T-helper 17 cell (primary cell): ENCODE measurements at places on chromosomes 6 and 20.

DNA sequence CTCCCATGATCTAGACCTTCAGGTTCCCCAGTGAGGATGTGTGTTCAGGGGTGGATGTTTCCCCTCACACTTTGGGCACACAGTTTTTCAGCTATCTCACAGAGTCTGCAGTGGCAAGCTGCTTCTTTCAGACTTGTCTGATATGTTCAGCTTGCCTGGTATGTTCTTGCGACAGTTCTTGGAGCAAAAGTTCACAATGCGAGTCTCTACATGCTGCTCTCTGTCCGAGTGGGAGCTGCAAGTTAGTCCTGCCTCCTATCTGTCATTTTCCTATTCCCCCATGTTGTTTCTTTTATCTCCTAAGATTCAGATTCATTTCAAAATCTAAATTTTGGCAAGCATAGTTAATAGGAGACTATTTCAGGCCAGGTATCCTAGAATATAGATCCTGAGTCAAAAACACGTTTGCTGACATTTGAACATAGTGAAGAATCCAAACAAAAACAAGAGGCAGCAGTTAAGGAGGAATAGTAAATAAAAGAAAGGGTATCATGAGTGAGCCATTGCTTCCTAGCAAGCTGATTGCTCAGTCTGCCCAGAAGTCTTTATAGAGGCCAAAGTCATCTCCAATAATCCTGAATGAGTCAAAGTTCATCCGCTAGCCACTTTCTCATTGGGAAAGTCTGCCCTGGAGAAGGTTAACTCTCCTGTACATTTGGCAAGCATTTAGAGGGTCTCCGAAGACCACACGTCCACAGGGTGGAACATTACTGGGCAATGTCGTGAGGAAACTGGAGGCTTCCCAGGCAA is 140.2 kb upstream of the MOCS1 start:
- no peak for DNase-seq

DNA sequence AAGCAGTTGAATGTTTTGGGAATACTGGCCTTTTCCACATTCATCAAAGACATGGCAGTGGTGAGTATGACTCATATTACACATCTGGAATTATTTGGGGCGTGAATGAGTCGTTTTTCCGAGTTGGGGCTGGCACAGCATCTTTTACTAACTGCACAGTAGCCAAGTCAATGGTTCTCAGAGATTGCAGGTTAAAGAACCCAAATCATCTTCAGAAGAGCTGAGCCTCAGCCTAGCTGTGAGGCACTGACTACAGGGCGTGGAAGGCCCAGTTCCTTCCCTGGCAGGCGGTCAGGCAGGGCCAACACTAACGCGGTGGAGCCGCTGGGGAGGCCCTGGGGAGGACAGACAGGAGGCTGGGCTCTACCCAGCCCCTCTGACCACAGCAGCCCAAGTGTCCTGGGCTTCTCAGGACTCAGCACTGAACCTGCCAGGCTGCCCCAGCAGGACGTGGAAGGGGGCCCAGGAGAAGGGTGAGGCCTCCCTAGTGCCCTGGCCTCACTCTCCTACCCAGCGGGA is 20.1 kb upstream of the HELZ2 start:
- no peak for DNase-seq

- no peak for DNase-seq
Measured at GRCh38 chr20:50220894-50221365, 30.3 kb downstream of the CEBPB start.

DNA sequence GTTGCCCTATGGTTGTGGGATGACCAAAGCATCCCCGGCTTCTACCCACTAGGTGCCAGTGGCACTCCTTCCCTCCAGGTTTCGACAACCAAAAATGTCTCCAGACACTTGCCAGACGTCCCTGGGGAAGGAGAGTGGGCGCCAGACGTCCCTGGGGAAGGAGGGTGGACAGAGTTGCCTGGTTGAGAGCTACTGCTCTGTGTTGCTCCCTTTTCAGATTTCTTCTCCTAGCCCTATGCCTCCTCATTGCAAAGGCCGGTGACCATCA is 13.1 kb downstream of the LRRC73 start:
- DNase-seq = no peak

DNA sequence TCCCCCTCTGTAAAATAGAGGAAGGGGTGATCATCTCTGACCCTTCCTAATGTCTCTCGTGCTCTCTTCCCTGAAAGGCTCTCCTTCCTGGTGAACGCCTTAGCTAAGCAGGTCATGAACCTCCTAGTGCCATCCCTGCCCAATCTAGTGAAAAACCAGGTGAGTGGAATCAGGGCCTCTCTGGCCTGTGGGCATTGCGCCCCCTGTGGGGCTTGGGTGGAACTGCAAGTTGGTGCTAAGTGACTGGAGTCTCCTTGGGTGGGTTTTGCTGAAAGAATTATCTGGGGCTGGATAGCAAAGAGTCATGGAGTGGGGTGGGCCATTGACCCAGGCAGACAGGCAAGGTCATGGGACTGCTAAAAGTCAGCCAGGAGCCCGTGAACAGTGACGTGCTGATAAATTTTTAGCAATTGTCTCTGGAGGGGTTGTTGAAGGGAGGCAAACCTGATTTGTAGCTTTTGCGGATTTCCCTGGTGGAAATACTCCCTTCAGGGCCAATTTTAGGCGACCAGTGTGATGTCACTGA is 8.9 kb downstream of the BPIFB1 start:
- peak; percentile 71 for DNase-seq

GRCh38 chr6:77180326-77180725 is 283.0 kb downstream of the HTR1B start:
- DNase-seq = no peak

DNA sequence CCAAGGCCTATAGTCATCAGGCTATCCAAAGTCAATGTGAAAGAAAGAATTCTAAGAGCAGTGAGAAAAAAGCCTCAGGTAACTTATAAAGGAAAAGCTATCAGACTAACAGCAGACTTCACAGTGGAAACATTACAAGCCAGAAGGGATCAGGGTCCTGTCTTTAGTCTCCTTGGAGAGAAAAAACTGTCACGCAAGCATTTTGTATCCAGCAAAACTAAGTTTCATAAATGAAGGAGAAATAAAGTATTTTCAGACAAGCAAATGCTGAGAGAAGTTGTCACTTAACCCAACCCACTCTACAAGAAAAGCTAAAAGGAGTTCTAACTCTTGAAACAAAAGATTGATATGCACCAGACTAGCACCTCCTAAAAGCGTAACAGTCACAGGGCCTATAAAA is 28.1 kb downstream of the CITED2 start:
- DNase-seq = no peak

DNA sequence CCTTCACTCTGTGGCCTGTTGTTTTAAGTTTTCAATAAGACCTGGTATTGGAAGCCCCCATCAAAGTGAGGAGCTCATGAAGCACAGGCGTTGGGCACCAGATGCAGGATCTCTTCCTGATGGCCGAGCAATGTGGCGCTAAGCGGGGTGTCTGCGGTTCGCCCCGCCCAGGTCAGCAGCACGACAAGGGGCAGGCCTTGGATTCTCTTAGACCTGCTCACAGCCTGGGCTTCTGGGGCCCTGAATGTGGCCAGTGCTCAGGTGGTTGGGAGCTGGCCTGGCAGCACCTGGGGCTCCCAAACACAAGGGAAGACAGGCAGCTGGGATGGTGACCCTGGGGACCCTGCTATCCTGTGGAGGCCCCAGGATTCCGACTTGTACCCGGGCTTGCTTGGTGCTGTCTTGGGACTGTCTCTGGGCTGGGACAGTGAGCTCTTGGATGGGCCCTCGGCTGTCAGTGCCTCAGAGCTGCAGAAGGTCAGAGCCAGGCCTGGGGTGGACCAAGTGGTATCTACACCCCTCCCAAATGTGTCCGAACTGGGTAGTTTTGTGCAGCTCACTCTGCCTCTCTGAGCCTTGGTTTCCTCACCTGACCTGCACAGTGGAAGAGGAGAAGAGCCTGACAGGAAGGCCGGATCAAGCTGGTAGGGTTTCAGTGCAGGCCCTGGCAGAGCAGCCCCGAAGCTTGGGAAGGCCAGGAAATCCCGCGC is 69.1 kb downstream of the PHACTR3 start:
- DNase-seq = no peak

DNA sequence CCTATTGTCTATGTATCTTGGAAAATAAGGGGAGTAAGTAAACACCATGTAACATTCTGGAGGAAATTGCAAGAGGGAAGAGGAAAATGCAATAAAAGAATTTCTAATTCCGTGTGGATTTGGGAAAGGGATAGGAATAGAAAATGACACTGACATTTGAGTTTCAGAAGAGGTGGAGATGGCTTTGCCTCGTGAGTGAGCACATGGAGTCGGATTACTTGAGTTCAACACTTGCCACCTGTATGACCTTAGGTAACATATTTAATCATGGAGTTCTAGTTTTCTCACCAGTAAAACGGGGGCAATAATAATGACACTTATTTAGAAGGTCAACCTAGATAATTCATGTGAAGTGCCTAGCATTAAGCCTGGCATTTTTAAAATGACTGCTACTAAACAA is 10.8 kb upstream of the PBOV1 start:
- no peak for DNase-seq

DNA sequence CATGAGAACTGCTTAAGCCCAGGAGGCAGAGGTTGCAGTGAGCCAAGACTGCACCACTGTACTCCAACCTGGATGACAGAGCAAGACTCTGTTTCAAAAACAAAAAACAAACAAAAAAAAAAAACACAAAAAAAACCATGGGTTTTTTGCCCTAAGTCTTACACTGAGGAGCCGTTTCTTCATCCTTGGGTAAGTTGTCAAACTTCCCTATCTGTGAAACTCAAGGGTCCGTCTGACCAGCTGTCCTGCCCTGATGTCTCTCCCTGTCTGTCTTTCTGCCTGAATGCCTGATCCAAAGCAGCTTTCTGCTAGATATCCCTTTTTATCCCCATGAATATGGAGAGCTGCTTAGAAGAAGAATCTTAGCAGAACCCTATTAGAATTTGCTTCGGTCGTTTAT is 41.3 kb upstream of the CLDN20 start:
- DNase-seq = no peak

DNA sequence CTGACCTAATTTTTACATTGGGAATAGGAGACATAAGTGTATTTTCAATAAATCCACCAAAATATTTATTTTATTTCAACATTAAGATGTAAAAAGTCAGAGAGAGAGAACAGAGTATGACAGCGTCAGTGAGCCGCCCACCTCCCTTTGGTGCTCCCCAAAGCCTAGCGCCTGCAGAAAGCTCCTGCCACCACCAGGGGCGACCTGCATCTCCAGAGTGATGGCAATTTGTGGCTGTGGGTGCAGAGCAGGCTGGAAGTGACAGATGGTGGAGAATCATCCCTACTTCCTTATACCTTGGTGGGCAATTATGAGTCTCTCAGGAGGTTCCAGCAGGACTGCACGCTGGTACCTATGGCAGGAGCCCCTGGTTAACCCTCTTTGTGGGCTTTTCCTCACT is 87.3 kb downstream of the PTPRT start:
- DNase-seq = no peak

GRCh38 chr6:159727717-159728445 is 575 bp downstream of the WTAP start:
- no peak for DNase-seq

DNA sequence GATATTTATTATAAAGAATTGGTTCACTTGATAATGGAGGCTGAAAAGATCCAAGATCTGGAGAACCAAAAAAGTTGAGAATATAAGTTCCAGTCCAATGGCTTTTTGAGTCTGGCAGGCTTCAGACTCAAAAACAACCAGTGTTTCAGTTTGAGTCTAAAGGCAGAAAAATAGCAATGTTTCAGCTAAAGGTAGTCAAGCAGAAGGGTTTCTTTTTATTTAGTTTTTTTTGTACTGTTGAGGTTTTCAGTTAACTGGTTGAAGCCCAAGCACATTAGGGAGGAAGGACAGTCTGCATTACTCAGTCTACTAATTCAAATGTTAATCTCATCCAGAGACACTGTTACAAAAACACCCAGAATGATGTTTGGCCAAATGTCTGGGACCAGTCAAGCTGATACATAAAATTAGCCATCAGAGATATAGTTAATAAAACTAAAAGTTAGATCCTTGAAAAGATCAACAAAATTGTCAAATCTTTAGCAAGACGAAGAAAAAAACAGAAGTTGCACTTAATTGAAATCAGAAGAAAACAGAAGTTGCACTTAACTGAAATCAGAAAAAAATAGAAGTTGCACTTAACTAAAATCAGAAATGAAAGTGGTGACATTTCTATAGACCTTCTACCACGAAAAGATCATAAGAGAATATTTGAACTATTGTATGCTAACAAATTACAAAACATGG is 980.3 kb upstream of the FLRT3 start:
- DNase-seq = no peak

DNA sequence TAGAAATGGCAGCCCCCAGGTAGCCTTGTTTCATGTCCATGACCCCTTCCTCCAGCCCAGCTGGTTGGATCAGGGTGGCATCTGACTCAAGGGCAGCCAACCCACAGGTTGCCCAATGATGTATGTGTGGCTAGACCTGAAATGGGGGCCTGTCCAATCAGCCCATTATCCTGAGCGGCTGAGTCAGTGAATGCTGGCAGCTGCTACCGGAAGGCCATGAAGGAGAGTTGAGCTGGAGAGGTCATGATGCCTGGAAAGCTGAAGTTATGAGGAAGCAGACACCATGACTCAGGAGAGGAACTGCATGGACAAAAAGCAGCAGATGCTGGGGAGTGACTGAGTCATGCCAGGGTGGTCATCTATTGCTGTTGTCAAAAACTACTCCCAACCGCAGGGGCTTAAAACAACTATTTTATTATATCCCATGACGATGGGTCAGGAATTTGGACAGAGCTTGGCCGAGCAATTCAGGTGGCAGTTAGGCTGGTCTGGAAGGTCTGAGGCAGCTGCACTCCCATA is 67.3 kb downstream of the MDGA1 start:
- DNase-seq = no peak

GRCh38 chr20:13302647-13303450 is 81.8 kb downstream of the ISM1 start:
- no peak for DNase-seq

- no peak for DNase-seq
Measured at GRCh38 chr20:35981969-35982368, 13.6 kb downstream of the CNBD2 start.

DNA sequence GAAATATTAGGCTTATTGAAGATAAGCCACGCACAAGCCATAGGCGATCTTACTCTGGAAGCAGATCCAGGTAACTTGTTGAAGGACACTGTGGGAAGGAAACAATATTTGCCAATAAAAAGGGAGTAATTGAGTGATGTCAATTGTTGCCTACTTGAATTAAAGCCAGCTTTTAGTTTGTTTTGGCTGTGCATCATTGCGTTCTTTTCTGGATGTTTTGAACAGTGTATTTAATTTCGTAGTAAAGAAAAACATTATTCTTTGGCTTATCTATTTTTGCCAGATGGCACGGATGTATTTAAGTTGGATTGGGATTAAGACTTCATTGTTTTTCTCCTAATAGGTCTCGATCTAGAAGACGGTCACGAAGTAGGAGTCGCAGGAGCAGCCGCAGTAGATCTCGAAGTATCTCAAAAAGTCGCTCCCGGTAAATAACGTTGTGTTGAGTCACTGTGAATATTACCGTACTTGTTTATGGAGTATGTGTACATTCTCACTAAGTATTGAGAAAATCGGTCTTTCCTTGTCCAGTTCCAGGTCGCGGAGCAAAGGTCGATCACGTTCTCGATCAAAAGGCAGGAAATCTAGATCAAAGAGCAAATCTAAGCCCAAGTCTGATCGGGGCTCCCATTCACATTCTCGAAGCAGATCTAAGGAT is 2.6 kb downstream of the SRSF6 start:
- DNase-seq = no peak
